ENCODE measurements at places on chromosomes 3 and 15. TPM values are rescaled to one million over a fixed set of nuclear protein-coding genes. Genes with fewer than 3 reads are reported as not detected.

CCNB2 gene
- 93.0 TPM for total RNA-seq

ERICH6 gene
- total RNA-seq = 0.07 TPM

KCNMB2 gene
- total RNA-seq = not detected

CYP1A1 gene
- total RNA-seq = 1.5 TPM

CCDC80 gene
- total RNA-seq = 47.0 TPM

SERPINI2 gene
- not detected for total RNA-seq

INSYN1 gene
- 2.7 TPM for total RNA-seq

NOX5 gene
- total RNA-seq = 0.18 TPM

GP5 gene
- total RNA-seq = 0.02 TPM

CFAP20DC gene
- total RNA-seq = 2.1 TPM

ETV5 gene
- 25.2 TPM for total RNA-seq

TMOD2 gene
- total RNA-seq = 1.4 TPM

LNP1 gene
- total RNA-seq = 0.90 TPM

MTFMT gene
- total RNA-seq = 25.7 TPM

GAP43 gene
- 0.09 TPM for total RNA-seq

MKRN2OS gene
- total RNA-seq = not detected

KBTBD12 gene
- not detected for total RNA-seq

CYP1A2 gene
- total RNA-seq = not detected

AADACL2 gene
- total RNA-seq = not detected

ZKSCAN7 gene
- not detected for total RNA-seq

MUSTN1 gene
- 0.14 TPM for total RNA-seq

RLBP1 gene
- total RNA-seq = not detected

AADAC gene
- total RNA-seq = 9.0 TPM

All from A549 treated with dexamethasone at 1 μM for 4 hours (cell line).